ENCODE measurements at places on chromosomes 6 and 20.

GRCh38 chr6:75203721-75204120 is 2.1 kb downstream of the COL12A1 start:
- DNase-seq: no peak

DNA sequence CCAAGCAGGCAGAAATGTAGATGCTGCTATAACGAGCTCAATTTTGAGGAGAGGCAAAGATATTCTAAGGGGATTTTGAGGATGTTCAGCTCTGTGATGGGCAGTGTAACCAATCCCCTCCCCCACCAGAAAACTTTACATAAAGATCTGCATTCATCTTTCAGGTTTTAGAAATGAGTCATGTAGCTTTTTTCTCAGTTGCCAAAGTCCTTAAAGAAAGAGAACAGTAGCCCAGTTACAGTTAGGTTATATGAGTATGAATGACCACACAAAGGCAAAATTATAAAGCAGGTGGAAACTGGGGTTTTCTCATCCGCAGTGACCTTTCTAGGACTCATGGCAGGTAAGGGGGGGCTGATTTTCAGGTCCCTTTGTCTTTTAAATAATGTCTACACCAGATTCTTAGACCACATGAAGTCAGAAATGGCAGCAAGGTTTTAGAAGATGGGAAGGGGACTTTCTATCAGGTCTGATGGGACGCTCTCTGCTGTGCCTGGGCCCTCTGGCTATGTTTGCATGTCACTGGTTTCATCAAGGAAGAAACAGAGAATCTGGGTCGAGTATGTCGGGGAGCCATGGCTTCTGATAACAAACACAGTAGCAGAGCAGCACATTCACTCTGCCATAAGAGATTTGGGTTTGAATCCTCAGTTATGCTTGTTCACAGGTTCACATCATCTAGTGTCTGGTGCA is 94.7 kb downstream of the CLIC5 start:
- DNase-seq: no peak

DNA sequence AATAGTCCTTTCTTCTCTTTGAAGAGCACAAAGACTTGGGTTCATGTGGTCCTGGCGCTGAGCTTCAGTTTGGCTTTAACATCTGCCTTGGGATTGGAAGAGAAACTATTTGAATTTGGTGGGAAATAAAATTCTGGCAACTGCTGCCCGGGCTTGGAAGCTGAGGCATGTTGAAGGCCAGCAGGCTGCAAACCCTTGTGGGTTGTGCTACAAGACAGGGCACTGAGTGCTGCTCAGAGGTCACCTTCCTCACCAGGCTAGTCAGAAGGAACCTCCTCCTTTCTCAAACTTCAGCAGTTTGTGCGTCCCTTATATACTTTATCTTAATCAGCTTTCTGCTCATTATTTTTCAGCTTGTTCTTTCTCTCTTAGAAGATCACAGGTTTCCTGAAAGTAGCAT is 238.4 kb upstream of the TBX18 start:
- no peak for DNase-seq

- DNase-seq: no peak
Measured at GRCh38 chr6:135012349-135012748, 42.3 kb downstream of the HBS1L start.

DNA sequence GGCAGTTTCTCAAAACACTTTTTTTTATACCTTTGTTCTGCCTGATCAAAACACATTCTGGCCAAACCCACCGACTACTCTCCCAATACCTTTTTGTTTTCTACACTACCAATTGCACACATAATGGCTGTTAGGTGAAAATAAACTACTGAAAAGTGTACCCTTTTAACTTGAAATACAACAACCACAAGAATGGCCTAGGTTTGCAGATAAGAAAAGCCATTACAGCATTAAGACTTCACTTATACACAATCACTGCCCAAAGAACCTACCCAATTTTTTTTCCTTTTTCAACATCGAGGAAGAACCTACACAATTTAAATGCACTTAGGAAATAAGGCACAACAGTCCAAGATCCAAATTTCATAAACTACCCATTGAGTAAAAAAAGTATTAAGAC is 1.8 kb downstream of the SEC63 start:
- DNase-seq: no peak

DNA sequence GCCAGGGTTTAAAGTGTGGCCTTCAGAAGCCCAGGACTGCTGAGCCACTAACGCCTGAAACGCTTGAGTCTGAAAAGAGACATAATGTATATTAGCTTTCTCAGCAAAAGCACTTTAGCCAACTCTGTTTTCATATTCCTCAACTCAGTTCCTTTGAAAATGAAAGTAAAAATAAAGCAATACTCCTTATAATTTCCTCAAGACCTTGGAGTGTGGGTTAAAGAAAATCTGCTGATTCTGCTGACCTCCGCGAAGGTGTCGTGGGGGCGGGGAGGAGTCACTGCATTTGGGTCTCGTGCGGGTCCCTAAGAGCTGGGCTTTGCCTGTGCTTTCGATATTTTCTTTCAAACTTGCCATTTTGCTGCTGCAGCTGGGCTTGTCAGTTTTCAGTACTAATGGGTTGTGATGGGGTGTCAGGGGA is 142.2 kb upstream of the ARID1B start:
- no peak for DNase-seq

DNA sequence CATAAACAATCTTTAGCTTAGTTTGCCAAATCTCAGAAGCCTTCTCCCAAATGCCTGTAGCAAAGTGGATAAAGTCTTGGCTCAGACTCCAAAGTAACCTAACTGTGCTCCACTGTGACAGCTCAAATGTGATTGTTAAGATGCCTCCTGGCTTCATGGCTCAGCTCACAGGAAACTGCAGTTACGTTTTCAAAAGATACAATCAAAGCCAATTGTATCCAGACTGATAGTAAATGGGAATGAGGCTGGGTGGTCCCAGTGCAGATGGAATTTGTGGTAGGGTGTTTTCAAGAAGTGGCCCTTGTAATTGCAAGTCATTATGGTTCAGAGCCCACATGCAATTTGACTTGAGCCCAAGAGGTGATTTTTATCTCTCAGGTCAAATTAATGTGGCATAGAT is 151.2 kb upstream of the TAB2 start:
- peak; percentile 2 for DNase-seq

DNA sequence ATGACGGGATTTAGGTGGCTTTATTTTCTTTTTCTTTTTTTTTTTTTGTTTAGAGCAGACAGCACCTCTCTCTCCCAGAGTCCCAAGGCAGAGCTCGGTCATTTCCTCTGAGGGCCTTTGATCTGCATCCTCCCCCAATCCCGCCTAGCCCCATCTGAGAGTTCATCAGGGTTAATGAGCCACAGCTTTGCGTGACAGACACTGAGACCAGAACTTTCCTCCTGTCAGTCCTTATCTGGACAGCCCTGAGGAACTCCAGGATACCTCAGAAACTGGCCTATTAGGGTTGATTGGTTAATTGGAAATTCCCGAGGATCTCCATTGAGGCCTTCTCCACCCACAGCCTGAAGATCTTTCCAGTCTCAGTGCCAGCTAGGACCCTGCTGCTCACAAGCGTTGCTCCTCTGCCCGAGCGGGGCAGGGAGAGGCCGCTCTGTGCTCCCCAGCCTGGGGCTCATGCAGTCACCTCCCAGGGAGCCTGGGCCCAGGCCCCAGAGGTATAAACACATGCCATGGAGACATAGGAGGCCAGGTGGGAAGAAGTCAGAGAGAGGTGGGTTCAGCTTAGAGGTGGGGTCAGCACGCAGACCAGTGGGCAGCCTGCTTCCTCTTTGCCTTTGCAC is 1.4 kb upstream of the LRRN4 start:
- DNase-seq: peak; percentile 57

- no peak for DNase-seq
Measured at GRCh38 chr20:63891061-63892002, 3.6 kb upstream of the DNAJC5 start.

- DNase-seq: no peak
Measured at GRCh38 chr6:75449630-75450206, 43.9 kb downstream of the FILIP1 start.

- DNase-seq: no peak
Measured at GRCh38 chr20:44080646-44081267, 106.2 kb downstream of the JPH2 start.

DNA sequence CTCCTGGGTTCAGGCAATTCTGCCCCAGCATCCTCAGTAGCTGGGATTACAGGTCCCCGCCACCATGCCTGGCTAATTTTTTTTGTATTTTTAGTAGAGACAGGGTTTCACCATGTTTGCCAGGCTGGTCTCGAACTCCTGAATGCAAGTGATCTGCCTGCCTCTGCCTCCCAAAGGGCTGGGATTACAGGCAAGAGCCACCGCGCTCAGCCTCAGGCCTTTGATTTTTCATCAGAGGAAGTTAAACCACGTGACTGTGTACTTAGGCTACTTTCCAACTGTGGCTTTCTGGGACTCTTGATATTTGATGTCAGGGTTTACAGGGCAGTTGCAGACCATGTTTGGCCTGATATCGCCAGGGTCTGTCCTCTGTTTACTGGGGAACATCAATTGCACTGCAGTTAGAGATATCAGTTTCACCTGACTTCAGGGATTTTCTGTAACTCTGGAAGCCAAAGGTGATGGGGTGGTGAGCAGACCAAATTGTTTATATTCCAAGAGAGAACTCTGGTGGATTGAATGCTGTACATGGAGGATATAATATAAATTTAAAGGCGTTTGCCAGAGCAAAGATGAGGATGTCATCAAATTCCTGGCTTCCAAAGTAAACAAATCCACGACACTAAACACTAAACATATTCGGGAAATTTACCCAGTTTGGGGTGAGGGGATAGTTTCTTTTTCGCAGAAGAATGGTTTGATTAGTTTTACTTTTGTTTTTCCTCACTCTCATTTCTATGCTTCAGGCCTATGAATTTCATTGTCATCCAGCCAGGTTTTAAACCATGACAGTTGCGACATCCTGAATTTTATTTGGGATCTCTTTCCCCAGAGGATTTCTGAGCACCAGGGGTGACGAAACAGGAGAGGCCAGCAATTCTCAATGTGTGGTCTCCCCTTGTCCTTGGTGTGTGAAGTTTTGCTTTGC is 4.2 kb downstream of the PSMF1 start:
- DNase-seq: no peak

DNA sequence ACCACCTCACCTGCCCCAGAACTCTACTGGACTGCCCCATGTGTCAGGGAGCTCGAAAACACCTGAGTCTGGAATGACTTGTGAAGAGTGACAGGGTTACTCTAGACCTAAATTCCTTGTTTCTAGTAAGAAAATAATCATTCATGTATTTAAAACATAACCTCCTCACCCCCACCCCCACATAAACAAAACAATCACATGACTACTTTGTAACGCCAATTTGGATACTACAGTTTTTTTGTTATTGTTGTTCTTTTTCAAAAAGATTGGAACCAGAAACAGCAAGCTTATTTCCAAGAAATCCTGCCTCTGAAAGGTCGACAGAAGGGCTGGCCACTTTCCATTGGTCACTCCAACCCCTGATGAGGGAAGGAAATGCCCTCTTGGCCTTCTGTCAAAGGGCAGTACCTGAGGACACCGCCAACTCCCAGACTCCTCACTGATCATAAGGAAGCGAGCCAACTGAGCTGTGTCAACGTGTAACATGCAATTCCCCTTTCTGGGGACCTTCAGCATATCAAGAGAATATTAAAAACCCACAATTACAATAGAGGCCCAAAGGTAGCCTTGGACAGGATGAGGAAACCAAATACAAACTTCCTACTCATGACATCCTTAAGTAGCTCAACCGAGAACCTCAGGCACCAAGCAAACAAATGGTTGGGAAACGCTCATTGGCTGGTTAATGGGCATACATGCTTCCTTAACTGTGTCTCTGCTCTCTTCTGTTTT is 2.6 kb downstream of the MCUR1 start:
- DNase-seq: no peak

GRCh38 chr6:109722564-109723254 is 31.6 kb downstream of the FIG4 start:
- no peak for DNase-seq

DNA sequence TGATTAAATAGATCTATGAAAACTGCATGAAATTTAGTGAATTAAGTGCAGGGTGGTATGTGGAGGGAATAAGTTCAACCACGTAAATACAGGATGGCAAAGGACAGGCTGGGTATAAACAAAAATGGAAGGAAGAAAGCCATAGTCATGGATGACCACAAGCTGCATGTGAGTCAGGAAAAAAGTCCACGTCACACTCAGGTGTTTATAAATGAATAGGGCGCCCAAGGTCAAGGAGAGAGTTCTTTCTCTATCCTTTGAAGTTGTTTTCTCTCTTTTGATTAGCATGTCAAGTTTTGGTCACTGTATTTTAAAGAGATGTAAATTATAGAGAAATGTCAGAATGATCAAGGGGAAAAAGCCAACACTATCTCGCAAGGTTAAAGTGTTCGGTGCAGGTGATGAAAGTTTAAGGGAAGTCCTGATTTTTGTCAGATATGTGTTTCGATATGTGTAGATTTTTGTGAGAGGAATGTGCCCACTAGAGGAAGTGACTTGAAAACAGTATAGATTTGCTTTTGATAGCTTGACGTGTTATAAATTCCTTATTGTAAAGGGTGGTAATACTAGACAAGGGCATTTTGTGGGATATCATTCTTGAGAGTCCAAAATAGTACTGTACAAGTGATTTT is 58.7 kb downstream of the MAP3K4 start:
- no peak for DNase-seq

- DNase-seq: no peak
Measured at GRCh38 chr20:44621325-44621724, 30.2 kb downstream of the ADA start.

- no peak for DNase-seq
Measured at GRCh38 chr6:92684386-92684785, 735.0 kb downstream of the EPHA7 start.

DNA sequence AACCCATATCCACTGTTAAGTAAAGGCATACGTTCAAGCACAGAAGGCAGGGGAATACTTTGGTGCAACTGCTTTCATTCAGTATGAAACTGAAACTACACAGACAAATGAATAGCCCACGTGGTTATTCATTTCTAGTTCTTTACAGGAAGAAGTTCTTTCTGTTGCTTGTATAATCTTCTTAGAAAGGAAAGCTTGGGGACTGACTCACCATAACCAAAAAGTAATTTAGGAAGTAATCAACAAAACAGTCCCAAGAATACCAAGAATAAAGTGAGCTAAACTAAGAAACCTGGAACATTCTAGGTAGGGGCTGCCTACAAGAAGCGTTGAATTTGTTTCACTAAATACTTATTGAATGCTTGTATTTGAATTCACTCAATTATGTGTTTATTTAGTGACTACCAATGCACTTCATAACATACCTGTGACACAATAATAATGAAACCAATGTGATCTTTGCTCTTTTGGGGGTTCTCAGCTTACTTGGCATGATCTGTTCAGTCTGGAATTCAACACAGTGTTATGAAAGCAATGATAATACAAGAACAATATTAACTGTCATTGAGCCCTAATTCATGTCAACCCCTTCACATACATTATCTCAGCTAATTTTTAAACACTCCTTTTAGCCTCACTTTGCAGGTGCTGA is 25.1 kb upstream of the KIAA0408 start:
- DNase-seq: peak; percentile 35

DNA sequence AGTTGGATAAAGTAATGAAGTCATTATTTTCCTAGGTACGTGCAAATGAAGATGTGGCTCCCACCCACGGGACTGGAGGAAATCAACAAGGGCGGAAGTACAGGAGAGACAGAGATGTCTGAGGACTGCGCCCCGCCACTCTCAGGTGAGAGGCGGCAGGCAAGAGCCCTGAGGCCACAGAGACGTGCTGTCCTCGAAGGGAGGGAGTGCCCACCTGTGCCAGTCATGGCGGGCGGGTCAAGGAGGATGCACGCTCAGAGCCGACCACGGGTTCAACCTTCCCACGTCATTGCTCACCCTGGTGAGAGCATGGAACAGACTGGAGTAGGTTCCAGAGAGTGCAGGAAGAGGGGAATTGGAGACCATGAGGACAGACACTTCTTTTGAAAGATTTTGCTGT is 12.7 kb downstream of the CST8 start:
- DNase-seq: no peak

All from kidney epithelial cell (primary cell).